Activated effector memory CD4-positive, alpha-beta T cell treated with anti-CD3 and anti-CD28 coated beads, Interleukin-2, amount 50 U/mL, for 16 hours (primary cell): ENCODE measurements at places on chromosomes 1 and 21.

- no peak for DNase-seq
Measured at GRCh38 chr1:203592156-203592555, 34.5 kb upstream of the ATP2B4 start.

GRCh38 chr1:203625628-203626019, 1.0 kb upstream of the ATP2B4 start:
- peak; percentile 83 for DNase-seq

DNA sequence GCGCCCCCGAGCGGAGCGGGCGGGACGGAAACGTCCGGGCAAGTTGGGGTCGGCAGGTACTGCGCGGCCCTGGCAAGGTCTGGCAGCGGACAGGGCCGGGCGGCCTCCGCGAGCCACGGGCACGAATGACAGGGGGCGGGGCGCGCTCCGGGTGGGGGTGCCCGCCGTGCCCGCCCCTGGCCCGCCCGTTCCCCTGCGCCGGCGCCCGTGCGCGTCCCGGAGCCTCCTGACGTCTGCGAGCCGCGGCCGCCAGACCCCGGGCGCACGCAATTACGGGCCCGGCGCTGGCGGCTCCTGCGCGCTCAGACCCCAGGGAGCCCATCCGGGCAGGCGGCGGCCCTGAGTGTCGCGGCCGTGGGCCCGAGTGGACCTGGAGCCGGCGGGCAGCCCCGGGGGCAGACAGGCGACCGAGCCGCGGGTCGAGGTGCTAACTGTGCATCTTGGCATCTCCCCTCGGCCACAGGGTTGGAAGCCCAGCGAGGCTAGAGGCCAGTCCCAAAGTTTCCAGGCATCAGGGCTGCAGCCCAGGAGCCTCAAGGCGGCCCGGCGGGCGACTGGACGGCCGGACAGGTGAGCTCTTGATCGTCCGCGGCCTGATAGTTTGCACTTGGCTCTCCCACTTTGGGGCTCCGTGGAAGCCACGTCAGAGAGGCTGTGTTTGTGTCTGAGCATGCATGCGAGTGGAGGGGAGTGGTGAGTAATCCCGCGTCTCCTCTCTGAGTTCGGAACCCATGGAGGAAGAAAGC, 918 bp downstream of the MIB2 start:
- DNase-seq = peak; percentile 80

GRCh38 chr1:226814751-226815537, 55.5 kb upstream of the PSEN2 start:
- DNase-seq = no peak

DNA sequence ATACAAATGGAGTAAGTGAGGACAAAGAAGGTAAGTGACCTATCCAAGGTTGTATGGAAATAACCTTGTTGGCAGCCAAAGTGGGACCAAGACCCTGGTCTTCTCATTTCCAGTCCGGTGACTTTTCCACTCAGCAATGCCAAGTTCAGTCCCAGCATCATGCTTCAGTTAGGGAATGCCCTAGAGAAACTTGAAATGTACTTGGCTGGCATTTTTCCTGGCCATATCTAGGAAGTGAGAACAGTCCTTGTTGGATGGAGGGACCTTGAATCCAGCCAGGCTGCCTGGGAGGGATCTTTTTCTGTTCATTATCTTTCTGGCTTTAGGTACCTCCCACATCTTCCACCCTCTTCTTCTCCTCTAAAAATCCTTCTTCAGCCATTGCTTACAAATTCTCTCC, 76.8 kb upstream of the UBE2U start:
- DNase-seq = no peak

GRCh38 chr1:119372503-119373086, 4.0 kb downstream of the HAO2 start:
- DNase-seq = no peak

DNA sequence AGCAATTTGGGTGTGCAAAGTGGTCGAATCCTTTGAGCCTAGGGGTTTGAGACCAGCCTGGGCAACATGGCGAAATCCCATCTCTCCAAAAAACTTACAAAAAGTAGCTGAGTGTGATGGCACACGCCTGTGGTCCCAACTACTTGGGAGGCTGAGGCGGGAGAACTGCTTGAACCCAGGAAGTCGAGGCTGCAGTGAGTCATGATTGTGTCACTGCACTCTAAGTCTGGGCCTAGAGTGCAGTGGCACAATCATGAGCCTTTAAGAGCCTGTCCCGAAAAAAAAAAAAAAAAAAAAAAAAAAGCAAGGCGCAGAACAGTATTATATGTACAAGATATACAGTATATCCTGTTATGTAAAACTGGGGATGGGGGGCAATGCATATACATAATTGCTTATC, 25.1 kb upstream of the HTR1D start:
- no peak for DNase-seq

DNA sequence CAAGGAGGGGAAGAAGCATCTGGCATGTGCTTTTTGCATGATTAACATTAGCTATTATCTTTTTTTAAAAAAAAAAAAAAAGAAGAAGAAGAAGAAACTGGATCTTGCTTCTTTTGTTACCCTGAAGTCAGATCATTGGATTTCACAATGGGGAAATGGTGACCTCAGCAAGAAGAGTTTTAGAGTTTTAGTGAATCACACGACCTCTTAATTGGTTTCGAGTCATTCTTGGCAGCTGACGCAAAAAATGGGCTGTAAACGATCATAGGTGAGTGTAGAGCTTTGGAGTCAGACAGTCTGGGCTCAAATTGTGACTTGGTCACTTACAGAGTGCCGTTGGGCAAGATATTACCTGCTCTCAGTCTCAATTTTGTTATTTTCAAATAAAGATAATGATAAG, 33.3 kb upstream of the PGBD5 start:
- no peak for DNase-seq

- DNase-seq = no peak
Measured at GRCh38 chr1:70436622-70437251, 25.7 kb downstream of the CTH start.

DNA sequence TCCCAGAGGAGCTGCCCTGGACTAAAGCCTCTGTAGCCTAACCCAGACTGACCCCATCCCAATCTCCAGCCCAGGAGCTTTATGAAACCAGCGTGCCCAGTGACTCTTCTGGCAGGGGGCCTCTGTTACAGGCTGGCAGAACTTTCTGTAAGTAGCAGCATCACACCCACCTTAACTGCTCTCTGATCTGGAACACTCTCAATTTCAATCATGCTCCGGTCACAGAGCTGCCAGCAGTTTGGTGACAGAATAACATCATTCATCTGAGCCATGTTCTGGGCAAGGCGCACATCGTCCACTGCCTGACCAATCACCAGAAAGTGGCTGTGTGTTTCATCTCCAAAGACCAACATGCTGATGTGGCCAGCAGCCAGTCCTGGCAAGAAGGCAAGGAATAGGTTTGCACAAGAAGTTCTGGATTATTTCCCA, 14.7 kb downstream of the ADCY10 start:
- no peak for DNase-seq

DNA sequence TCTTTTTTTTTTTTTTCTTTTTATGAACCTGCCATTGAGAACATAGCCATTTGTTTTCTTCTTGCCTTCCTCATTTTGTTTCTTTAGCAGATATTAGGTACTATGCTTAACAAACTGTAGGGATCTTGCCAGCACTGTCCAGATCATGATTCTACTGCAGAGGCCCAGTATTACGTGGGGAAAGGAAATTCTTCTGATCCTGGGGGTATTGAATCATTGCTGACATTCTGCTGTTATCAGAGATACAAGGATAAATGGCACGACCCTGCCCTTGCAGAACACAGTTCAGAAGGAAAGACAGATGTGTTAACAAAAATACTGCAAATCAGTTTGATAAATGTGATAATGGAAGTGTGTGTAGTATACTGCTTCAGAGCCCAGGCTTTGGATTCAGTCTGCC, 56.2 kb downstream of the BTBD8 start:
- no peak for DNase-seq

DNA sequence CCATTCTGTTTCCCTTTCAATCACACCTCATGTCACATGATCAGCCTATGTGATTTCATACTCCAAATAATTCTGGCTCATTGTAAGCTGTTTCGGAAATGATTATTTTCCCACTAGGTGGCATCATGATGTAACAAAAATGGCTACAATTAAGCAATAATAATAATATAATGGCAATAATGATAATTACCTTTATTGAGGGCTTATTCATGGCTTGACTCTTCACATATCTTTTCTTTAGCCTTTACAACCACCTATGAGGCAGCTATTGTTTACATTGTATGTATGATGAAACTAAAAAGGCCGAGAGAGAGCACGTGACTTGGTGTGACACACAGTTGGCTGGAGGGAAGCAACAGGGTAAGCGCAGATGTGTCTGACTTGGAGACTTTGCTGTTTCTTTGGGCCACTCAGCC, 12.5 kb upstream of the KPRP start:
- DNase-seq = no peak

DNA sequence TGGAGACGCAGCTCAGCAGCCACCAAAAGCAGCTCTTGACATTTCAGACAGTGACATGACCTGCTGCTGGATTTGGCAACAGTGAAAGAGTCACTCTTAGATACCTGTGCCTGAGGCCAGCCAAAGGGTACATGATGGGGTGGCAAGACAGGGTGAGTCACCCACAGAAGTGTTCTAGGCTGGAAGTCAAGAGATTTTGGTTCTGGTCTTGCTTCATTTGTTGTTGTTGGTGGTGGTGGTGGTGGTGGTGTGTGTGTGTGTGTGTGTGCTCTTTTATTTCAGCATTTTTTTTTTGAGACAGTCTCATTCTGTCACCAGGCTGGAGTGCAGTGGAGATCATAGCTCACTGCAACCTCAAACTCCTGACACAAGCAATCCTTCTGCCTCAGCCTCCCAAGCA, 25.8 kb downstream of the SHISAL2A start:
- no peak for DNase-seq

DNA sequence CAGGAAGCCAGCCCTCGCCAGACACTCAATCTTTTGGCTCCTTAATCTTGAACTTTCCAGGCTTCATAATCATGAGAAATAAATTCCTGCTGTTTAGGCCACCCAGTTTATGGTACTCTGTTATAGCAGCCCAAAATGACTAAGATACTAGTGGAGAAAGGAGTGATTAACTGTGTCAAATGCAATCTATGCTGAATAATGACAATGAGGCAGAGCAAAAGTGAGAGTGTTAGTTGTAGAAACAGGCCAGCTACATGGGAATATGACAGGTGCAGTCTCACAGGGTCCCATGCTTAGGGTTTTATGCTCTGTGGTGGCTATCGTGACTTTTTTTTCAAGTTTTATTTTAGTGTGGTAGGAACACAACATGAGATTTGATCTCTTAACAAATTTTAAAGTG, 888.8 kb downstream of the TTLL7 start:
- no peak for DNase-seq

DNA sequence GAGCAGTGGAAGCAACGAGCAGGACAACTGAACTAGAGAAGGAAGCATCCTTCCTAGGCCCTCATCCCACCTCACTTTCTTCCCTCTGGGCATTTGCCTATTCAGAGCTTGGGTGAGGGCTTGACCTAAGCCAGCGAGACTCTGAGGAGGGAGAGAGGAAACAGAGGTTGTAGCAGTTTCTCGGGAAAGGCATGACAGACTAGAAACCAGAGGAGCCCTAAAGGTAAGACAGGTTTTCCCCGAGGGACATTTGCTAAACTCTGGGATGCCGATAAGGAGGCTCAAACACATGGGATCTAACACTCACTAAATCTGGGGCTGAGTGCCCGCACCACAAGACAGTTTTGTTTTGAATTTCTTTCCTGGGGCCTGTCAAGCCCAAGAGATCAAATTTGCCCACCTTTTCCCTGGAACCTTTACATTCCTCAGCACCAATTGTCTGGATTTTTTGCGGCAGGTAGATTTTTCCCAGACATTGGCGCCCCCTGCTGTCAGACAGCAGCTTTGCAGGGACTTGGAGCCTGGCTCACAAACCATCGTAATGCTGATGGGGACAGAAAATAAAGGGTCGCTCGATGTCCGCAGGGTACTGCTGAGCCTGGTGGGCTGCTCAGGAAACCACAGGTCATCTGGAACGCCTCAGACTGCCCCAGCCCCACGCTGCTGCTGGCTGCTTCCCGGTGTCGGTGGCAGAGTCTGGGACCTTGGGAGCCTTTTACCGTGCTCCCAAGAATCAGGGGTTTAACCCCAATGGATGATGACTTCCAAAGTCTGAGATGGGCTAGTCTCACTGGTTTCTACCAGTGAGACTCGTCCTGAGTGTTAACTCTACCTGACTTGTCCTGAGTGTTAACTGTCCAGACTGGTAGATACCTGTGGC, 23.4 kb upstream of the TSPAN2 start:
- DNase-seq = peak; percentile 85

- DNase-seq = no peak
Measured at GRCh38 chr1:212688341-212689047, 11.1 kb downstream of the BATF3 start.

DNA sequence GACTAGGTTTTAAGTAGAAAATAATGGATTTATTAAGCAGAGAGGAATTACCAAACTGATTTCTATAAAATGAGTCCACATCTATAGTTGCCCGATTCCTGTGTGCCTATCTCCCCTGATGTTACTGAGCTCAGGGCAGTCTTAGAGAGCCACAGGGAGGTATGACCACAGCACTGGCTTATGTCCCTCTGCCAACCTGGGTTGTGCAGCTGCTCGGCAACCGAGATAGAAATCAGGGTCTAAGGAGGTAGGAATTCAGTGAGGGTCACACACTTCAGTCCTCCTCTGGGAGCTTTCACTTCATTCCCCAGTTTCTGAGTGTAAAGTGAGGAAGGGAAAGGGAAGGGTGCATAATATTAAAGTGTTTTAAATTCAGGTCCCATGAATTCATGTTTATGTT, 386.8 kb downstream of the KCNH1 start:
- no peak for DNase-seq

GRCh38 chr1:155864393-155864792, 5.0 kb downstream of the SYT11 start:
- DNase-seq = no peak

DNA sequence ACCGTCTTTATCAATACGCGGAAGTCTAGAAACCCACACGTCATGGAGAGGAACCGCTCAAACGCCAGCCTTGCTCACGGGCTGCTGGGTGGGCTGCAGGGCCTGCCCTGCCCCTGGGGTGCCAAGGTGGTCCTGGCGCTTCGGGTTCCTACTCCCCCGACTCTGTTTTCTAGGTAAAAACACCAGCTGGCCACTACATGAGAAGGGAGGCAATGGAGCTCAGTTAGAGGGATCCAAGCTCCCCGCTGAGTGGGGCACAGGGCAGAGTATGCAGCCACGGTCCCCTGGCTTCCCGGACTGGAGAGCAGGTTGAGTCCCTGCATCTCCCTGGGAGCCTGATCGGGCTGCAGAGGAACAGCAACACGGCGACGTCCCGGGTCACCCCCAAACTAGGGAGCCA, 41.2 kb upstream of the RIPK4 start:
- no peak for DNase-seq

DNA sequence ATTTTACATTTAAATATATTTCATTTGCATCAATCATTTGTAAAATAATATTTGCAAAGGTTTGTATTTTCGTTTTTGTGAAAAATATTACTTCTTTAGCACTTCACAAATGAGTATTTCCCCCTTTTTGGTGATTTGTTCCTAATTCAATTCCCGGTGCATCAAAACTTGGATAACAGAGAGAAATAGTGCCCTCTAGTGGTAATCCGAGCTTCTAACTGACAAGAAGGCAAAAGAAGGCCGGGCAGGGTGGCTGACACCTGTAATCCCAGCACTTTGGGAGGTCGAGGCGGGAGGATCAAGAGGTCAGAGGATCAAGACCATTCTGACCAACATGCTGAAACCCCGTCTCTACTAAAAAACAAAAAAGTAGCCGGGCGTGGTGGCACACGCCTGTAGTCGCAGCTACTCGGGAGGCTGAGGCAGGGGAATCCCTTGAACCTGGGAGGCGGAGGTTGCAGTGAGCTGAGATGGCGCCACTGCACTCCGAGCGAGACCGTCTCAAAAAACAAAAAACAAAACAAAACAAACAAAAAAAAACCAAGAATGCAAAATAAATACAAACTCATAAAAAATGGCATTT, 137.7 kb downstream of the COL11A1 start:
- DNase-seq = no peak
